ENCODE measurements at places on chromosomes 4 and X.
A peak's percentile ranks its signal among the peaks of the same experiment; 100 is the strongest.

GRCh38 chr4:134382478-134383227, 181.1 kb upstream of the PABPC4L start:
- no peak overlapping the region for H3K27ac ChIP-seq
- H3K27me3 ChIP-seq, result no peaks in the 10 kb centered on the region
- H3K4me3 ChIP-seq, result no peak overlapping the region
- no peaks in the 10 kb centered on the region for H3K4me1 ChIP-seq
- DNase-seq, result no peak
- H3K36me3 ChIP-seq, result no peaks in the 10 kb centered on the region

DNA sequence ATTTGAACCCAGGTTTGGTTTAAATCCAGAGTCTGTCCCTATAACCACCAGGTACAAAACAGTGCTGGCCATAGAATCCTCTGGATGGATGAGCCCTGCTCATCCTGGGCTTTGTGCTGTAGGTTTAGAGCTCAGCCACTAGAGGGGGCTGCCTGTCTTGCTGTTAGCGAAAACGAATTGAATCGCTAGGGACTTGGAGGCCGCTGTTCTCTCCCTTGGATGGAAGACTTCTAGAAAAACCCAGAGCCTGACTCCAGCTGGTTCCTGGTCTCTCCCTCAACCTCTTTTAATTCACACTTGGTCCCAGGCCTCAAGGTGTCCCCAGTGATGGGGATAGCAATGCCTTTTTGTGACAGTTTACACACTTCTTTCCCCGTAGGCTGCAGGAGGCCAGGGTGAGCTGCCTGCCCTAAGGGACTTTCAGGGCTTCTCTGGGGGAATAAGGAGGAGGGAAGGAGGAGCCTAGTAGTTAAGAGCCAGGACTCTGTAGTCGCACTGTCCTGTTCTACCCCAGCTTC, 8.7 kb downstream of the RIPPLY1 start:
- H3K4me1 ChIP-seq, result peaks cover 11% of the 10 kb centered on the region
- peak; percentile 77 for DNase-seq
- H3K36me3 ChIP-seq, result no peaks in the 10 kb centered on the region

- no peaks in the 10 kb centered on the region for H3K36me3 ChIP-seq
- H3K4me1 ChIP-seq, result no peaks in the 10 kb centered on the region
- H3K4me3 ChIP-seq, result no peak overlapping the region
- H3K27me3 ChIP-seq, result no peaks in the 10 kb centered on the region
- no peak for DNase-seq
Measured at GRCh38 chr4:80876810-80877209, 153.7 kb upstream of the BMP3 start.

- H3K27me3 ChIP-seq, result no peaks in the 10 kb centered on the region
- no peak overlapping the region for H3K4me3 ChIP-seq
- H3K4me1 ChIP-seq, result no peaks in the 10 kb centered on the region
Measured at GRCh38 chrX:123155327-123155726, 28.8 kb upstream of the GRIA3 start.

GRCh38 chr4:69974631-69975030, 9.1 kb upstream of the CSN2 start:
- DNase-seq, result no peak
- H3K4me1 ChIP-seq, result no peaks in the 10 kb centered on the region

DNA sequence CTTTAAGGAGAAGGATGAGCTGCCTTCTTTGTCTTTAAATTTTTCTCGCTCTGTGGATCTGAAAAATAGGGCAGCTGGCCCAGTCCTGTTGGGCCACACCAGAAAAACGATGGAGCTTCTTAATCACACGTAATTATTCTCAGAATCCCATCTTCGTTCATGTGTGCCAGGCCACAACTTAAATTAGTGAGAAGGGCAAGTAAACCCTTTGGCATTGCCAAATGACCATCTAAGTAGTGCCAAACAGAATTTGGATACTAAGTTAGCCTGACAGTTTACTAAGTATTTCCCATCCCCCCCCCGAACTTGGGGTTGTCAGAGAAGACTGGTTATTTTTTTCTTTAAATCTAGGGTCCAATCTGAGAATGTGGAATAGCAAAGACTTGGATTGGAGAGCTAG, 62.0 kb downstream of the CASP3 start:
- H3K27ac ChIP-seq, result no peak overlapping the region
- no peak overlapping the region for H3K4me3 ChIP-seq
- H3K27me3 ChIP-seq, result no peaks in the 10 kb centered on the region
- DNase-seq, result no peak
- H3K4me1 ChIP-seq, result no peaks in the 10 kb centered on the region

DNA sequence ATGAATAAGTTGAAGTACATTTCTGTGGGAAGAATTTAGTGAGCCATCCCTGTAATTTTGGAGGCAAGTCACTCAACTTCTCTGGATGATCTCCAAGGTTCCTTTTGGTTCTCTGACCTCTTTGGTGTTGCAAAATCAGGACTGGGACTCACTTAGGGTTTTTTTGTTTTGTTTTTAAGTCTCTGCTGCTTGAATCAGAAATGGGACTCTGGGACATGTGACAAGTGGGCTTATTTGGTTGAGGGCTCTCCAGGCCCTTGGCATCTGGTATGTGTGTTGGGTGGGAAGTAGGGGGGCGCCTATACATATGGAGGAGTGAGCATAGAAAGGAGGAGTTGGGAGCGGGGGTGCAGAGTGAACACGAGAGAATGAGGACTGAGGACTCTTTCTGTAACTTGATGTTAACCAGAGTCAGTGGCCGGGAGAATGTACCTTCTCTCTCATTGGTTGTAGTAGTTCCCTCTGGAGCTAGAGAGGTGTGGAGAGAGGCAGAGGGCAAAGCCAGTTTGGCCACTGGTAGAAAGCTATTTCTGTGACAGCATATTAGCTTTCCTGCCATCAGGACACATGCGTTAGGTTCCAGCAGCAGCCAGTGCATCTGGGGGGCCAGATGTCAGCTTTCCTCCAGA, 1.9 kb downstream of the ARHGAP10 start:
- no peak for DNase-seq
- peak overlapping the region; percentile 76 for H3K4me3 ChIP-seq
- H3K36me3 ChIP-seq, result no peaks in the 10 kb centered on the region

DNA sequence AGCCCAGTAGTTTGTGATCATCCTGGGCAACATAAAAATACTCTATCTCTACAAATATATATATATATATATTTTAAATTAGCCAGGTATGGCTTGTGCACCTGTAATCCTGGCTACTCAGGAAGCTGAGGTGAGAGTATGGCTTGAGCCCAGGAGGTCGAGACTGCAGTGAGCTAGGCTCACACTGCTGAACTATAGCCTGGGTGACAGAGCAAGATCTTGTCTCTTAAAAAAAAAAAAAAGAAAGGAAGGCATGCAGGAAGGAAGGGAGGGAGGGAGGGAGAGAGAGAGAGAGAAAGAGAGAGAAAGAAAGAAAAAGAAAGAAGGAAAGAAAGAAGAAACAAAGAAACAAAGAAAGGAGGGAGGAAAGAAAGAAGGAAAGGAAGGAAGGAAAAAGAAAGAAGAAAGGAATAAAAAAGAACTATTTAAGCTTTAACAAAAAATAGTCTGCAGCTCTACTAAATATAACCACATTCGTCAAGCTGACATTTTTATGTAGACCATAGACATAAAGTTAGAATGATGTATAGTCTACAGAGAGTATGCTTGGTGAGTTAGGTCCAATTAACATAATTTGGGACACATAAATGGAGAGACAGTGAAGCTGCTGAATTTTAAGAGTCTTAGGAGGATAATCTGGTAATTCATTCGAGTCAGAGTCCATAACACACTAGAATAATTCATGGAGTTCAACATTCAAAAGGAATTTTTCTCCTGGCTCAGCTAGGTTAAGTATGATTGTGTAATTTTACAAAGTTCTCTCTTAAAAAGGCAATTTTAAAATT, 111.9 kb downstream of the GLRA3 start:
- DNase-seq, result no peak
- no peaks in the 10 kb centered on the region for H3K4me1 ChIP-seq
- H3K27me3 ChIP-seq, result no peaks in the 10 kb centered on the region
- no peak overlapping the region for H3K4me3 ChIP-seq
- H3K27ac ChIP-seq, result no peak overlapping the region

DNA sequence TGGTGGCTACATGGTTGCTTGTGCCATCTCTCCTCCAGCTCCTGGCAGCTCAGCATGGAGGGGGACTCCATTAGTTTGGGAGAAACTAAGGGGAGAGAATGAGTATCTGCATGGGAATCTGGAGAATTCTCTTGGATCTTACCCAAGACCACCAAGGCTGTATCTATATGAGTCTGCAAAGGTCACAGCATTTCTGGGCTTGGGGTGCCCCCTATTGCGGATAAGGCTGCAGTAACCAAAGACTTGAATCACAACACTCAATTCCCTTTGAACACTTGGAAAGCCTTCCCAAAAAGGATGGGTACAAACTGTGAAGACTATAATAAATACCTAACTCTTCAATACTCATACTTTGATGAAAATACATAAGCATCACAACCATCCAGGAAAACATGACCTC, 623.5 kb upstream of the NR3C2 start:
- H3K4me3 ChIP-seq, result no peak overlapping the region
- H3K27me3 ChIP-seq, result no peaks in the 10 kb centered on the region
- H3K36me3 ChIP-seq, result no peaks in the 10 kb centered on the region
- H3K4me1 ChIP-seq, result no peaks in the 10 kb centered on the region
- H3K27ac ChIP-seq, result no peak overlapping the region

- no peak overlapping the region for H3K27ac ChIP-seq
- H3K4me1 ChIP-seq, result no peaks in the 10 kb centered on the region
- H3K4me3 ChIP-seq, result no peak overlapping the region
- H3K27me3 ChIP-seq, result no peaks in the 10 kb centered on the region
Measured at GRCh38 chr4:40118861-40119260, 62.2 kb downstream of the N4BP2 start.

GRCh38 chr4:59818656-59819055, 1381.5 kb upstream of the ADGRL3 start:
- no peaks in the 10 kb centered on the region for H3K27me3 ChIP-seq
- H3K4me3 ChIP-seq, result no peak overlapping the region
- no peaks in the 10 kb centered on the region for H3K4me1 ChIP-seq
- DNase-seq, result no peak
- no peaks in the 10 kb centered on the region for H3K36me3 ChIP-seq

DNA sequence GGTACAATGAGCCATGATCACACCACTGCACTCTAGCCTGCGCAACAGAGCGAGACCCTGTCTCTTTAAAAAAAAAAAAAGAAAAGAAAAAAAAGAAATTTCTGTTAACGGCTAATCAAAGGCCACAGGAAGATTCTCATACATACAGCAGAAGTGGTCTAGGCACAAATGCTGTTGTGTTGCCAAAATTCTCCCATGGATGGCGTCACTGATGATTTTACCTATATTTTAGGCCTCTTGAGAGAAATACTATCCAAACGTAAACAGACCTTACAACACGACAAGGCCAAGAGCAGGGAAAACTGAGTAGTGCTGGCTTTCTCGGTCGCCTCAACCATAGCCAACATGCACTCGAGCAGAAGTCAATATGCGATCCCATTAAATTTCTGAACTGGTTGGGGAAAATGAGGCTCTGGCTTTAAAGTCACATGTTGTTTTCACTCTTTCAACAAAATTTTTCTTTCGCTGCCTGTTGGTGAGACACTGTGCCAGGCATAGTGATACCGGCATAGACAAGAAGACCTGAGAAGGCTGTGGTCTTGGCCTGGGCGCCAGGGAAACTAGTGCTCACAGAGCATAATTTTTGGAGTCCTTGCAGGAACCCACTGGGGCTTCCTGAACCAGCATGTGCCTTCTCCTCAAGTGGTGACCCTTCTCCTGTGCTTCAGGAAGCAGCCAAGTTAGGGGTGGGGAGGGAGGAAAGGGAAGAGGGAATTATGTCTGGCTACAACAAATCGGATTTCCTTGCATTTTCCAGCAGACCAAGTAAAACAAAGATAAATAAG, 20.6 kb downstream of the SH3KBP1 start:
- no peak overlapping the region for H3K4me3 ChIP-seq
- no peaks in the 10 kb centered on the region for H3K36me3 ChIP-seq
- DNase-seq, result no peak
- H3K4me1 ChIP-seq, result peaks cover 20% of the 10 kb centered on the region
- H3K27me3 ChIP-seq, result no peaks in the 10 kb centered on the region

- no peaks in the 10 kb centered on the region for H3K27me3 ChIP-seq
- H3K36me3 ChIP-seq, result no peaks in the 10 kb centered on the region
- no peak overlapping the region for H3K4me3 ChIP-seq
- no peaks in the 10 kb centered on the region for H3K4me1 ChIP-seq
Measured at GRCh38 chr4:169282429-169283113, 11.8 kb upstream of the SH3RF1 start.

DNA sequence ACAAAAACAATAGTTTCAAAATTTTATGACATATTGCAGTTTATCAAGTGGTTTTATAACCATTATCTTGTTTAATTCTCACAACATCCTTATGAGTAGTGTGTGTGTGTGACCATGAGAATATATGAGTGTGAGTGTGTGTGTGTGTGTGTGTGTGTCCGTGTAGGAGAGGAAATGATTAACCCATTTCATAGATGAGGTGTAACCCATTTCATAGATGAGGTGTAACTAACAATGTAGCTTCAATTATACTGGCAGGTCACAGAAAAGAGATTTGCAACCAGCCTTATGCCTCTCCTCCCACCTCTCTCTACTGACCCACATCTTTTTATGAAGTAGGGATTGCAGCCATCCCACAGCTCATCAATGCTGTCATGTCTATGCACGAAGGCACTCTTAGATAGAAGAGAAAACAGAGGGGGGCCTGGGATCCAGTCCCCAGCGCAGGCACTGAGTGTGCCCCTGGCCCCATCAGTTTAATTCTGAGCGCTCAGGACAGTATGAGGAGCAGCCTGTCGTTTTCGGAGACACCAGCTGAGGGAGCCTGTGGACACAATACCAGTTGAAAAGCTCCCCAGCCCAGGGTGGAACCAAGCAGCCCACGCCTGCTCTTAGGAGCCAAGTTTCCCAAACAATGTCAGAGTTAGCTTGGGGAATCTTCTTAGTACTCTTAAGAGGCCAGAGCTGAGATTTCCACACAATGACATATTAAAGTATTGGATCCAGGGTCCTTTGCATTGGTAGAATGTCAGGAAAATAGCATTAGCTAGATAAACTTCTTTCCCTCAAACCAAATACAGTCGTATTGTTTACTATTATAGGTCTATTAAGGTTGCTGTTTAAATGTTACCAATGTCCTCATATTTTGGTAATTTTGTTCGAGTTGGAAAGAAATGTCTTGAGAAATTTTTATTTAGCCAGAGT, 88.6 kb downstream of the PALLD start:
- H3K4me1 ChIP-seq, result peaks cover 30% of the 10 kb centered on the region
- H3K4me3 ChIP-seq, result no peak overlapping the region
- DNase-seq, result no peak
- no peaks in the 10 kb centered on the region for H3K27me3 ChIP-seq

DNA sequence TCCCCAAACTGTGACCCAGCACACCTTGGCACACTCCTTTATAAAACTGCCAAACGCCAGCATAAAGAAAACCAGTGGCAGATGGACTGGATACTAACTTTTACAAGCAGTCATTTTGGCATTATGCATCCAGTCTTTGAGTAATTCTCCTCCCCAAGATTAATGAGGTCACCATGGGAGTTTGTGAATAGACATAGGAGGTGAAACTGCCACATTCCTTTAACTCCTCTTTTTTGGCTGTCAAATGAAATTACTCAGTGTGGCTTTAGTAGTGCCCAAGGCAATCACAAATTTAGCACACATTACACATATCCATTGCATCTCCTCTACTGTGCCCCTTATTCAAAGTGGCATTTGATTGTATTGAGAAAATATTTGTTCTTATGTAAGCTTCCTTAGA, 315.3 kb upstream of the FGF13 start:
- H3K4me1 ChIP-seq, result no peaks in the 10 kb centered on the region
- DNase-seq, result no peak

- no peak overlapping the region for H3K27ac ChIP-seq
- no peak overlapping the region for H3K4me3 ChIP-seq
- no peak for DNase-seq
- H3K36me3 ChIP-seq, result no peaks in the 10 kb centered on the region
- no peaks in the 10 kb centered on the region for H3K4me1 ChIP-seq
Measured at GRCh38 chr4:61446941-61447340, 246.8 kb downstream of the ADGRL3 start.
